RPMI7951 (cell line): ENCODE measurements at places on chromosomes 6 and 20.

DNA sequence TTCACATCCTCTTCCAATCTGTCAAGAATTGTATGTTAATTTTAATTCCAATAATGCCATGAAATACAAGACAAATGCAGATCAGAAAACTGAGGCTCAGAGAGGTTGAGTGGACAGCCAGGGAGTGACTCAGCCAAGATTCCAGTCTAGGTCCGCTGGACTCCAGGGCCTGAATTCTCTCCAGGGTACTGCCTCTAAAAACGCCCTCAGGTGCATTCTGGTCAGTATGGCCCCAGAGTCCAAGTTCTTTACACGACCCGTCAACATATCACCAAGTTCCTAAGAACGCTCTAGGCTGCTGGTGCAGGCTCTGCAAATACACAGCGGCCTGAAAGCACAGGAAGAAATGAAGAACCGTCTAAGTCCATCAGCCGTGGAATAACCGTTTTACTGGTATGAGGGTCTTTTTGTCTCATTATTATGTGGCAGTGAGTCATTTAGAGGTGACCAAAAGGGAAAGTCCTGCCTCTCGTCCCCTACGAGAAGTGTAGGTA lies 709 bp upstream of the ASXL1 start:
- DNase-seq: peak; percentile 76

GRCh38 chr20:43727980-43728590 lies 1.3 kb upstream of the GTSF1L start:
- DNase-seq: no peak

- peak; percentile 34 for DNase-seq
Measured at GRCh38 chr6:35611240-35611639, 77.5 kb downstream of the FKBP5 start.

DNA sequence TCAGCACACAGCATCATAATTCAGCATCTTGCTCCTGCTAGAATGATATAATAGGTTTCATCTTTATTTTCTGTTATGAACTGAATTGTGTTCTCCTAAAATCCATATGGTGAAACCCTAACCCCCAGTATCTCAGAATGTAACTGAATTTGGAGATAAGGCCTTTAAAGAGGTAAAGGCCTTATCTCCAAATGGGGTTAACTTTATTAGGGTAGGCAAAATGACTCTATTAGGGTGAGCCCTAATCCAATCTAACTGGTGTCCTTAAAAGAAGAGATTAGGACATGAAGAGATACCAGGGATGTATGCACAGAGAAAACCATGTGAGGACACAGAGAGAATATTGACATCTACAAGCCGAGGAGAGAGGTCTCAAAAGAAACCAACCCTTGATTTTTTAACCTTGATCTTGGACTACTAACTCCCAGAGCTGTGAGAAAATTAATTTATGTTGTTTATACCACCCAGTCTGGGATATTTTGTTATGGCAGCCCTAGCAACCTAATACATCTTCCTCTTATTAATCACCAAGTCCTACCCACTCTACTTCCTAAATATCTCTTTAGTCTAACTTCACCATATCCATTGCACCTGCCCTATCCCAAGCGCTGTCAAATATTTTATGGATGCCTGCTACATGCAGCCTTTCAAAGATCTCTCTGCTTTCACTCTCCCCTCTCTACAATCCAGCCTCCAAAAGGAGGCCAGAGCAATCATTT lies 8.5 kb upstream of the MRS2 start:
- no peak for DNase-seq

- peak; percentile 50 for DNase-seq
Measured at GRCh38 chr6:25889877-25890853, 16.1 kb upstream of the SLC17A3 start.

DNA sequence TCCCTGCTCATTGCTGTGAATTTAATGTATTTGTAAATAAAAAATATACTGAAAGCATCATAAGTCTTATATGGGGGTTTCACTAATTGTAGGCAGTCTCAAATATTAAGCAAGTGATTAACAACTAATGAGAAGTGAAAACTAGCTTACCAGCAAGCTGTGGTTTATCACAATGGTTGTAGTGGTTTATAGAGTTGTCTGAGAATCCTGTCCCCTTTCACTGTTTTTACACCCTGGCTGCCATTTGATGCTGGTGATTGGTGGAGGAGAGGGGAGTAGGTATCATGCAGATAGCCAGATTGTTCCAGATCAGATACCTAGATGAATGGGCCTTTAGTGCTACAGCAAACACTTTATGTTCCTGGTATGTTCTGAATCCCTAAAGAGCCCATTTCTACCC lies 6.0 kb downstream of the MKKS start:
- no peak for DNase-seq

DNA sequence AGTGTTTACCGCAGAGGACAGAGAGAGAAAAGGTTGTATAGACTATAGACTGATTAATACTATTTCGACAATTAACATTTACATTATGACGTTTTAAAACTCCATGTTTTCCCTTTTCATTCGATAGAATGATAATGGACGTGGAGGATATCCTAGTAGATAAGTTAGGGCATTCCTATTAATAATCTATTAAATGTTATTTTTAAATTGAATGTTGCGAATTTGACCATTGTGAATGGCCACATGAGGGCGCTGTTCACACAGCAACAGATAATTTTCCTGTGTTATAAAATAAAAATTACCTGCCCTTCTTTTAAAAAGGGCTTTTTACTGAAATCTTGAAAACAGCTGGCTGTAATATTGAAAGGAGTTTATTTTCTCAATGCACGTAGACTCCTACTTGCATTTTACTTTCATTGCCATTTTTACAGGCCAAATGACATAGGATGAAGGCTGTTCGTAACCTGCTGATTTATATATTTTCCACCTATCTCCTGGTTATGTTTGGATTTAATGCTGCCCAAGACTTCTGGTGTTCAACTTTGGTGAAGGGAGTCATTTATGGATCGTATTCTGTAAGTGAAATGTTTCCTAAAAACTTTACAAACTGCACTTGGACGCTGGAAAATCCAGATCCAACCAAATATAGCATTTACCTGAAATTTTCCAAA lies 3.3 kb downstream of the ADGRB3 start:
- no peak for DNase-seq

DNA sequence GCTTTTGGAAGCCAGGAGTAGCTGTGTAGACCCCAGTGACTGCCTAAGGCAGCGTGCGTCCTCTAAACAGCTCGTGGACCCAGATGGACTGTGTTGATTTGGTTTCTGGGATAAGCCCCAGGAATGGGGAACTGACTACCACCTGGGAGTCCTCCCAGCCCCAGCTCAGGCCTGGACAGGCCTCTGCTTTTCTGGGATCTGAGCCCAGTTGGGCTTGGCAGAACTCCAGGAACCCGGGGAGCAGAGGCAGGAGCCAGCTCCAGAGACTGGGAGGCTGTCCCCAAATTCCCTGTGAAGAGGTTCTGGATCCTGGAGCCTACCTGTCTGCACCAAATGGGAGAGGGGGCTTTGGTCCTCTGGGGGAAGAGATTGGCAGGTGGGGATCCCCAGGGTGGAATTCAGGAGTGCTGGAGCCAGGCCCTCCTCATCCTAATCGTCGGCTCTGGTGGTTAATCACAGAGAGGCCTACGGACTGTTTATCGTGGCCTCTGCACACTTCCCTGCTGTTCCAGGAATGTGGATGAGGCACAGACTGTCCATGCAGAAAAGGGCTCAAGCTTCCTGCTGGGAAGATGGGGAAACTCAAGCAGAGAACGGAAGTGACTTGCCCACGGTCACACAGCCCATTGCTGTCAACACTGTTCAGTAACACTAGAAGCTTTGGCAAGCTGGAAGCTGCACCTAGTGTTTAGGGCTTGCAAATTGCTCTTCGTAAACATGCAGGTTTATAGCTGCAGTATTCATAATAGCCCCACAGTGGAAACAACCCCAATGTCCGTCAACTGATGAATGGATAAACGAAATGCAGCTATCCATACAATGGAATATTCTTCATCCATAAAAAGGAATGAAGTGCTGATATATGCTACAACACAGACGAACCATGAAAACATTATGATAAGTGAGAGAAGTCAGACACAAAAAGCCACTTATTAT lies 100.6 kb downstream of the KCNB1 start:
- peak; percentile 69 for DNase-seq

GRCh38 chr6:108463784-108464183 lies 96.9 kb upstream of the FOXO3 start:
- DNase-seq: no peak

GRCh38 chr6:29631860-29632731 lies 887 bp downstream of the GABBR1 start:
- peak; percentile 72 for DNase-seq

DNA sequence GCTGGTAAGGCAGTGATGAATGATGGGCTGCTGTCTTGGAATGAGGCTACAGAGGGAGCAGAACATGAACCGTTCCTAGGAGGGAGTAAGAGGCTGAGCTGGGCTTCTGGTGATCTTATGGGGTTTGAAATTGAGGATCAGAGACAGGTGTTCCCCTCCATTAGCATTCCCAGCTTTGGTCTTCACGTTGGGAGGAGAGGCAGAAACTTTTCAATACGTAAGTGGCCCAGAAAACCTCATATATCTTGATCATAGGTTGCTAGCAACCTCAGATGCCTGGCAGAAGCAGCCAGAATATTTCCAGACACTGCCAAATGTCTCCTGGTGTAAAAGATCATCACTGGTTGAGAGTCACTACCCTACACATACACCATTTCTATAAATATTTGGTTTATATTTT lies 167.1 kb downstream of the INSM1 start:
- DNase-seq: no peak

DNA sequence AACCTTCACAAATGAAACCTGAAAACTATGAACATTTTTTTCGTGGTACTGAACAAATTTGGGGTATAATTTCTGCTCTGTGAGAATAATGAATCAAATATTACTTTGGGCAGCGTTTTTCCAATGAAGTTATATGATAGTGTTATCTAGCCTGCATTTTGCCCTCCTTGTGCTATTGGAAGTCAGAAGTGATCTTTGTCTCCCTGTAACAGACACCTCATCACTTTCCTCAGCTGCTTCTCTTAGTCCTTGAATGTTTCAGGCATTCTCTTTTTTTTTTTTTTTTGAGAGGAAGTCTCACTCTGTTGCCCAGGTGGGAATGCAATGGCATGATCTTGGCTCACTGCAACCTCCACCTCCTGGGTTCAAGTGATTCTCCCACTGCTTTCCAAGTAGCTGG lies 10.2 kb downstream of the DDX27 start:
- no peak for DNase-seq

GRCh38 chr20:9388160-9388812 lies 126.1 kb upstream of the LAMP5 start:
- no peak for DNase-seq

- no peak for DNase-seq
Measured at GRCh38 chr6:71034563-71035345, 77.9 kb upstream of the B3GAT2 start.

DNA sequence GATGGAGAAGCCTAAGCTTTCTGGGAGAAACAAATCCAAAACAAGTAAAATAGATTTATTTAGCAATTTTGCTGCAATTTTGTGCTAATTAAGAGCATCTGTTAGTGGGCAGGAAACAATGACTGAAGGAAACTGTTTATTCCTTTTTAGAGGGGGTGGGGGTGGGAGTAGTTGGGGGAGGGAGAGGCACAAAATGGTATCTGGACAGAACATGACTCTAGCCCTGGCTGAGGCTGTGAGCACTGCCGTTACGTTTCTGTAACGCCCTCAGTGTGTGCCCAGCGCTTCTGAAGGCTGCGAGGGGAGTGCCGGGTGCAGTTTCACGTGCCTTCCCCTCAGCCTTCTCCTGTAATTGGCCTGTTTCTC lies 28.8 kb downstream of the METTL24 start:
- no peak for DNase-seq

- DNase-seq: peak; percentile 98
Measured at GRCh38 chr6:33694401-33694931, 17.0 kb downstream of the UQCC2 start.
